Cardiac septum (tissue), 1 donor: ENCODE measurements at places on chromosomes 6 and 20. TPM values are rescaled to one million over a fixed set of nuclear protein-coding genes. Genes with fewer than 3 reads are reported as not detected.

DNA sequence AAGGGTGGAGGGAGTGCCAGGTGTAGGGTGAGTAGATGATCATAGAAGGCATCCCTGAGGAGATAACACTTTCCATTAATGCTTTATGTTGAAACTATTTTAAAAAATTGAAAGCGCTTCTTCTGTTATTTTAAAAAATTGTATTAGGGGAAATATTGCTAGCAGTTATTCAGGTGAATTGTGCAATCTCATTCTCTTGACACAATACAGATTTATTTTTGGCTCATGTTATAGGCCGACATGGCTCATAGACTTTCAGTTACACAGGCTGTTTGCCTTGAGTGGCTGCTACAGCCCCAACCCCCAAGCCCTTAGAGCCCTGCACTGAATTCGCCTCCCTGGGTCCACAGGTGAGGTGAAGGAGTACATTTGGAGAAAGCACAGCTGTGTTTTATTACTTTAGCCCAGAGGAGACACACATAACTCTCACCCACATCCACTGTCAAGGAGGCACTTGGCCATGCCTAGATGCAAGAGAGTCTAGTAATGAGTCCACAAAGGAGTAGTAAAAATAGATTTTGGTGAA is 228.2 kb downstream of the RFPL4B start:
- no peak for DNase-seq

- DNase-seq, result peak; percentile 88
Measured at GRCh38 chr6:32933661-32934085, 7.2 kb downstream of the HLA-DMB start.

- DNase-seq, result no peak
Measured at GRCh38 chr6:121652726-121653623, 217.5 kb downstream of the GJA1 start.

DNA sequence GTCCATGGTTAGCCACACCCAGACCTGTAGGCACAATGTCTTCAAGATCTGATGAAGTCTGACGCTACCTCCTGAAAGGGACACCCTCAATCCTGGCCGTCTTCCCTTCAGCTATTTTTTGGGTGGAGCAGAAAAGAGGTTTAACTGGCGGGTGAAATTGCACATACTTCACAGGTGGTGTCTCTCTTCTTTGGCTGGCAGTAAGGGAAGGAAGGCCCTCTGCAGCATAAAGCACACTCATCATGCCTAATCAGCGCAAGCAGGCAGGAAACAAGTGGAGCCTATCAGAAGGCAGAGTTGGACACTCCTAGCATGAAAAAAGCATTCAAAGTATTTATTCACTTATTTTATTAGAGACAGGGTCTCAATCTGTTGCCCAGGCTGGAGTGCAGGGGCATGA is 32.9 kb downstream of the PNLDC1 start:
- no peak for DNase-seq

GRCh38 chr20:38882600-38882999 is 43.6 kb upstream of the FAM83D start:
- DNase-seq, result no peak

Gene MAPK13
- total RNA-seq, result 1.6 TPM

Gene FUT9
- 0.03 TPM for total RNA-seq
